ENCODE measurements at places on chromosomes 12 and 14. TPM values are rescaled to one million over a fixed set of nuclear protein-coding genes. Genes with fewer than 3 reads are reported as not detected.

Gene KRT2
- not detected for polyA plus RNA-seq

Gene KRT6B
- polyA plus RNA-seq, result not detected

Gene MIP
- not detected for polyA plus RNA-seq

Gene GPR68
- polyA plus RNA-seq, result 3.0 TPM

Gene MAP4K5
- polyA plus RNA-seq, result 5.3 TPM

Gene MANSC4
- polyA plus RNA-seq, result not detected

Gene C2CD5
- 12.1 TPM for polyA plus RNA-seq

Gene RERGL
- 1.6 TPM for polyA plus RNA-seq

Gene SLC7A8
- polyA plus RNA-seq, result 7.0 TPM

Gene CABP1
- 103 TPM for polyA plus RNA-seq

Gene TSPAN11
- 5.6 TPM for polyA plus RNA-seq

Gene FOXG1
- 28.3 TPM for polyA plus RNA-seq

Gene IFNG-AS1
- not detected for polyA plus RNA-seq

Gene REM2
- 9.3 TPM for polyA plus RNA-seq

Gene MGAT4C
- 0.83 TPM for polyA plus RNA-seq

Gene CLEC4C
- polyA plus RNA-seq, result not detected

Gene ATP5F1B
- polyA plus RNA-seq, result 812 TPM

Gene RARG
- polyA plus RNA-seq, result 4.1 TPM

Gene ASPG
- not detected for polyA plus RNA-seq

Gene ST8SIA1
- polyA plus RNA-seq, result 1.6 TPM

Gene POTEG
- not detected for polyA plus RNA-seq

Gene MYH6
- polyA plus RNA-seq, result not detected

Gene TAS2R7
- not detected for polyA plus RNA-seq

Gene PRICKLE1
- 2.9 TPM for polyA plus RNA-seq

Gene ACOT6
- polyA plus RNA-seq, result not detected

Gene NUAK1
- polyA plus RNA-seq, result 11.5 TPM

Gene KRT71
- not detected for polyA plus RNA-seq

Gene EEA1
- polyA plus RNA-seq, result 0.83 TPM

Gene ADAMTS20
- not detected for polyA plus RNA-seq

Gene PRB2
- not detected for polyA plus RNA-seq

Data from brain (organoid and tissue), 16 donors.